Suppressor macrophage treated with lipopolysaccharide for 4 hours (primary cell): ENCODE measurements at places on chromosomes 4 and X.
A peak's percentile ranks its signal among the peaks of the same experiment; 100 is the strongest.

DNA sequence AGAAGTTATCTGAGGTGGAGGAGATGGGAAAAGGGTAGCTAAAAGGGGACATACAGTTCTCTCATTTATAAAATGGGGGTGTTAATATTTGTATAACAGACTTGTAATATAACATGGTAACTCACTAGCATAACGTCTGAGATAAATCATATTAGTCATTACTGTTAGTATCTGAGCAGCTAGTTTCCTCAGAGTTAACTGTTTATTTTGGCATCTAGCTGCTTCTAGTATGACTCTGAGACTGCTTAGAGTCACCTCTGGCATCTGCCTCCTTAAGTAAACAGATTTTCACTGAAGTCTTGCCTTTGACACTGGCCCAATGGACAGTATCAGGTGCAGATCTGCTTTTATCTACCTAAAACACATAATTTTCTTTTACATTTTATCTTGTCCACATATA lies 58.1 kb downstream of the SLC30A9 start:
- no peak for DNase-seq

DNA sequence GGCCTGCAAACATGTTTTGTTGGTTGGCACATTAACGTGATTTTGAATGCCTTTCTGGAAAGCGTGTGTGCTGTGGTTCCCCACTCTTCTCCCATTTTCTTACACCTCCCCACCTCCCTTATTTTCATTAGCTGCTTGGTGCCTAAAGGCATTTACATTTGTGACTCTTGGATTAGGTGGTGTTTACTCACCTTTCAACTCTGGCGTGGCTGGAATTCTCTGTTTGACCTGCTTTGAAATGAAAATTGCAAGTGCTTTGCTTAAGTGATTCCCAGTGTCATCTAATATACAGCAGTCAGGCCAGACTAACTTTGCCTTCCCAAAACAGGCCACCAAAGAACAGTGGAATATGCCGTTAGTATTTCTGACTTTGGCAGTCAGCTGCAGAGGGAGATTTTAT lies 80.5 kb downstream of the NHSL2 start:
- DNase-seq = no peak

DNA sequence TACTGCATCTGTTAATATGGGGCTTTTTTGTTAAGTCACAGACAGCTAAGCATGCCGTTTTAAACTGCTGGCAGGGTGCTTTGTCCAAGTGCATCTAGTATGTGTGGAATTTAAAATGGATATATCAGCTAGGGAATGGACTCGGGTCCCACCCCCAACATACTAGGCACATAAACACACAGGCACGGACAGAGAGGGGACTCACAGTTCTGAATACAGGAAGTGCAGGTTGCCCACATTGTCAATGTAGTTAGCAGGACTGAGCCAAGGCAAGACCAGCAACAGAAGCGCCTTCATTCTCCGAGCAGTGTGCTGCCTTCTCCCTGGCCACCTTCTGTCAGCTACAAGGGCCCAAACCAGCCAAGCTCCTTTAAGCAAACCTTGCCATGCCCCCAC lies 33.6 kb downstream of the LNX1 start:
- DNase-seq = no peak

- DNase-seq = no peak
These were observed 33.2 kb upstream of the LDB2 start for GRCh38 chr4:16931339-16932305.

- no peak for DNase-seq
These were observed 229.2 kb upstream of the INTU start for GRCh38 chr4:127403471-127404084.

DNA sequence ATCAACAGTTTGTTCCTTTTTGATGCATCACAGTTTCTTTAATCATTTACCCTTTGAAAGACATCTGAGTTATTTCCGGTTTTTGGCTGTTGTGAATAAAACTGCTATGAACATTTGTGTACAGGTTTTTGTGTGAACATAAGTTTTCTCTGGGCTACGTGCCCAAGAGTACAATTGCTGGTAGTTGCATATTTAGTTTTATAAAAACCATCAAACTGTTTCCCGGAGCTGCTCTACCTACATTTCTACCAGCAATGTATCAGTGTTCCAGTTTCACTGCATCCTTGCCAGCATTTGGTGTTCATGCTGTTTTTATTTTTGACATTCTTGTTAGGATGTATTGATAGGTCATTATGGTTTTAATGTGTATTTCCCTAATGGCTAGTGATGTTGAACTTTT lies 17.3 kb downstream of the KDM6A start:
- DNase-seq = no peak

DNA sequence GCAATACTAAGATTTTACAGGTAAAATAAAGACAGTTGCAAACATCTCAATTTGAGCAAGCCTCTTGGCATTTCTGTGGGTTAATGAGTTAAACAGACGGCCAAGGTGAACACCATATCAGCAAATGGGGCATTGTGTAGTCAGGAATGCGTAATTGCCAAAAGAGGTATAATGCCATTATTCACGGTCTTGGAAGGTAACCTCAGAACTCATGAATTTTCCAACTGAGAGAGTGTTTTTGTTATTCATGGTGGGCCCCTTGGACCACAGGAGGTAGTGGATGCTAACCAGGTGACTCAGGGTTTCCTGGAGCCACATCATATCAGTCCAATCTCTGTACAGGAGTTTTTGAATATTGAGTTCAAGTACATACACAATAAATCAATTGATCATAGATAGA lies 368.0 kb upstream of the TECRL start:
- no peak for DNase-seq

DNA sequence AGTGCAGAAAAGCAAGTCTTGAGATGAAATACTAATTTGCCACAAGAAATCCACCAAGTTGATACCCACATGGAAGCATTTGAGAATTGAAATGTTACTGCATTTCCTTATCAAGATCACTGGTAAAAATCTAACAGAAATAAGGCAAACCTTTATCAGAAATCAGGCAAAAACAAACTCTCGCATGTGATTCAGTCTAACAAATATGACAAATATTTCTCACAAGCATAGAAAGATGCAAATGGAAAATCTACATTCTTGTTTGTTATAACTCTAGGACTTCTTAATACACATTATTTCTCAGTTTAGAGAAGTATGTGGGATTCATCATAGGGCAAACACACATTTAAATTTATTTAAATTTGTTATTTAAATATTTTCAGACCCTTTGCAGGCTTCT lies 52.9 kb downstream of the TXK start:
- no peak for DNase-seq

DNA sequence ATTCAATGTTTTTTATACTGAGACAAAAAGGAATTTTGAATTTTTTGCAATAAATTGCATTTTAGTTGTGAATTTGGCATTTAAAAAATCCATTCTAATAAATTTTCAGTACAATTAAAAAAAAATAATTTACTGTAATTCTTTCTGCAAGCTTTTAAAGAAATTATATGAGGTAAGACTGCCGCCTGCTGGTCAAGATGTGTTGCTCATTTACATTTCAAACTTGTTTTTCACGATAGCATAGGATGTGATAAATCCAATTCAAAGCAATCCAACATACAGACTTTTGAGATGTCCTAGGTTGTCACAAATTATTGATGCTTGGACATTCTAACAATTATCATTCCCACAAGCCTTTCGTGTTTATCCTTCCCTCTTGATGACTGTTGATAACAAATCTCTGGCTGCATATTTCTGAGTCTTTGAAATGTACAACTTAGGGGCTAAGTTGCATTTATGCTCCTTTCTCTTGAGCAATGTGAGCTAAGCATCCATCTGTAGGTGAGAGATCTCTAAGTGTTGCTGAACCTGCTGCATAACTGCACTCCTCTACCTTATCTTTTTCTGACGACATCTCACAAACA lies 21.7 kb upstream of the MFAP3L start:
- peak; percentile 80 for DNase-seq

GRCh38 chr4:138775489-138775888 lies 240.1 kb upstream of the NOCT start:
- no peak for DNase-seq

GRCh38 chr4:123477711-123478209 lies 81.2 kb downstream of the SPRY1 start:
- peak; percentile 63 for DNase-seq

GRCh38 chr4:25068386-25068785 lies 37.6 kb upstream of the LGI2 start:
- no peak for DNase-seq

DNA sequence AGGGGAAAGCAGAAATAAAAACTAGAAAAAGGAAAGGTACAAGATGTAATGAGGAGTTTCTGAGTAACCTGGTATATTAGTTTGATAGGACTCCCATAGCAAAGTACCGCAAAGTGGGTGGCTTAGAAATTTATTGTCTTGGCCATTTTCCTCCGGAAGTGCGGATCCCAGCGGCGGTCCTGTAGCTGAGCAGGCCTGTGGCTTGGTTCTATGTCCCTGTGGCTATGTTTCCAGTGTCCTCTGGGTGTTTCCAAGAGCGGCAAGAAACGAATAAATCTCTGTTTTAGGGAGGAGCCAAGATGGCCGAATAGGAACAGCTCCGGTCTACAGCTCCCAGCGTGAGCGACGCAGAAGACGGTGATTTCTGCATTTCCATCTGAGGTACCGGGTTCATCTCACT lies 44.0 kb upstream of the LDB2 start:
- DNase-seq = no peak

DNA sequence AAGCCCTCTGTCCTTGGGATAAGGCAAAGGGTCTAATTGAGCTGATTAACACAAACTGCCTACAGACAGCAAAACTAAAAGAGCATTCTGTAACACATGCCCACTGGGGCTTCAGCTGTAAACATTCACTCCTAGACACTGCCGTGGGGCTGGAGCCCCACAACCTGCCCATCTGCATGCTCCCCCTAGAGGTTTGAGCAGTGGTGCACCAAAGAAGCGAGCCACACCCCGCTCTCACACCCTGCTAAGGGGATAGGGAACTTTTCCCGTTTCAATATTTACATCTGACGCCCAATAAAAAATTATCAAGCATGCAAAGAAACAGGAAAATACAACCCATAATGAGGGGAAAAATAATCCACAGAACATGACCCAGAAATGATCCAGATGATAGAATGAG lies 46.9 kb upstream of the HSD17B10 start:
- DNase-seq = peak; percentile 9

DNA sequence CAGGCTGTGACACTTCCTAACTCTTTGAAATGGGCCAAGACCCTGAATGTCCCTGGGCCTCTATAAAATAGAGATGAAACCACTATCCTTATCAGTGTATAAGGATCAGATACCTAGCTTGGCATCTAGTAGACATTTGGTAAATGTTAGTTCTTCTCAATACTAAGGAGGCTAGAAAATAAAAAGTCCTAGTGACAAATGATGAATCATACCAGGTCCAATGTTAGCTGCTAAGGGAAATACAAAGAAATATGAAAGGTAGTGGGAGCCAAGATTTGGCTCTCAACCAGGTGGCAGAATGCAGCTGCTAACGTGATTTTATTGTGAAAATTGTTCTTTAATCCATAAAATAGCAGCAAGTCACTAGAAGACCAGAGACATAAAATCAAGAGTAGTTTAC lies 19.8 kb upstream of the PPARGC1A start:
- DNase-seq = no peak

- DNase-seq = peak; percentile 47
These were observed 151.7 kb upstream of the TBL1X start for GRCh38 chrX:9312922-9313867.
